ENCODE measurements at places on chromosomes 6 and 20.
A peak's percentile ranks its signal among the peaks of the same experiment; 100 is the strongest.

DNA sequence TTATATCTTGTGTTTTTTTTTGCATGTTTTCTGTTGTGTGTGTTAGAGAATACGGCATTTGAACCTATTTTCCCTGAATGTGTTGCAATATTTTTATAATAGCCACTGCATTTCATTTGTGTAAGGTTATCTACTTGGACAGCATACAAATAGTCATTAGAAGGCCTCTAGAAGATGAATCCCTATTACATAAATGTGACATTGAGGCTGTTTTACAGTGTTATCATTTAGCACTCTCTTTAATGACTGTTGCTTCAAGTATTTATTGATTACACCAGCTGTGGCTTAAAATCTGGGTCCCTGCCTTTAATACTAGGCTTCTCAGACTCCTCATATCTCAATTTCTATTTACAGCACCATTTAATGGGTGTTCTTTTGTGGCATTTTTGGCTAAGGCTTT lies 465.8 kb downstream of the FRK start:
- no peak for DNase-seq

GRCh38 chr6:31216208-31216898 lies 45.9 kb upstream of the POU5F1 start:
- DNase-seq: no peak

DNA sequence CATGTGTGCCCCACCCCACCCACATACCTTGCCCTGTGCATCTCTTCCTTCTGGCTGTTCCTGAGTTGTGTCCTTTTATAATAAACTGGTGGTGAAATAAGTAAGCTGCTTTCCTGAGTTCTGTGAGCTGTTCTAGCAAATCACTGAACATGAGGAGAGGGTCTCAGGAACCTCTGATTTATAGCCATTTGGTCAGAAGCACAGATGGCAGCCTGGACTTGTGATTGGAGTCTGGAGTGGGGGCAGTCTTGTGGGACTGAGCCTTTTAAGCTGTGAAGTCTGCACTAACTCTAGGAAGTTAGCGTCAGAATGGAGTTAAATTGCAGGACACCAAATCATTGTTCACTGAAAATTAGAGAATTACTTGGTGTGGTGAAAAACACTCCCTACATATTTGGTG lies 245.4 kb downstream of the LRFN2 start:
- DNase-seq: no peak

DNA sequence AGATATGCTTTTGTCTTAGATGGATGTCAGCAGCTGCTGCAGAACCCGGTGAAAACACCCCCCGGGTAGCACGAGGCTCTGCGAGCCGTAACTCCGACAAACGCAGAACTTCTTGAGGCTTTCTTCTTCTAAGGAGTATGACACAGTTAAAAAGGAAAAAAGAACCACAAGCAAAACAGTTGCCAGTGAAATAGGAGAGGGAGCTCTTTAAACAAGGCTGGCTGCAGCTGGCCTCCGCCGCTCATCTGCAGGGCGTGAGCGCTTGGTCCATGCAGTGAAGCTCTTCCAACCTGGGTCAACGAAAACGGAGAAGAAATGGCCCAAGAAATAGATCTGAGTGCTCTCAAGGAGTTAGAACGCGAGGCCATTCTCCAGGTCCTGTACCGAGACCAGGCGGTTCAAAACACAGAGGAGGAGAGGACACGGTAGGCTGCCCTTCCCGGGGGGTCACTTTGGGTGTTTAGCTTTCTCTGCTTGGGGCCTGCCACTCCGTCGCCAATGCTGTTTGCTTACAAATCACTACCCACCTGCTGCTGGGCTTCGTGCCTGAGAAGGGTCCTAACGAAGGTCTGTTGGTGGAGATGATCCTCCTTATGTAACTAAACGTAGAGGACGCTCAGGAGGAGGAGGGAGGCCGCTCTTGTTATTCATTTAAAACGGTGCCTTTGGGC lies 13.2 kb downstream of the SYTL3 start:
- DNase-seq: peak; percentile 39

- DNase-seq: no peak
Observed at GRCh38 chr20:33167859-33168258, at the start of gene BPIFA2. Gene BPIFA2 (plus strand): TSS chr20:33168159. CDS start chr20:33169146, 987 bp downstream.

- no peak for DNase-seq
Observed at GRCh38 chr6:158810155-158811095, 8.7 kb downstream of the EZR start.

DNA sequence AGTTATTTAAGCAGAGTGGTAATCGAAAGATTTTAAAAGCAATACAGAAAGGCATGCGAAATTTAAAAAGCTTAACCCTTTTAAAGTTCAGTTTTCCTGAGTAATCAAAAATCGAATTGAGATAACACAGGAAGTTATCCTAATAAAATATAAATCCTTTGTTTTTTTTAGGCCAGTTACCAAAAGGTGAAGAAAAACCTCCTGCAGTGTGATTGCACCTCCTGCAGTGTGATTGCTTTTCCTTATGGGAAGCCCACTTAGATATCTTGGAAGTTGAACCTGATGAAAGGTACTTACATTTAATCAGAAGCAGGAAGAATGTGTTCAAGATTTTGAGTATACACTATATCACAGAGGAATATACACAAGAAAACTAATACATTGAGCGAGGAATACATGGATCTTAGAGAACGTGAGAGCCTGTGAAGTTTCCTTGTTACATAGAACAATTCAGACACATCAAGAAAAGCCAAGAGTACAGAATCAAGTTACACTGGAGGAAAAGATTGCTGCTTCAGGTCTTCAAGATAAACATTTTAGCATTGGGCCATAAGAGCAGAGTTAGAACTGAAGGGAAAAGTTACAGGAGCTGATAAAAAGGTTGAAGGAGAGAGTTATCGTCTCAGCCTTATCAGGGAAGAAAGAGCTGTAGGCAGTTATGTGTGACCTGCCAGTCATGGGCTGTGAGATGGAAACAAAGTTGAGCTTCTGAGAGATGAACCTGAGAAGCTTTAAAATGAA lies 7.7 kb upstream of the TMEM181 start:
- no peak for DNase-seq

DNA sequence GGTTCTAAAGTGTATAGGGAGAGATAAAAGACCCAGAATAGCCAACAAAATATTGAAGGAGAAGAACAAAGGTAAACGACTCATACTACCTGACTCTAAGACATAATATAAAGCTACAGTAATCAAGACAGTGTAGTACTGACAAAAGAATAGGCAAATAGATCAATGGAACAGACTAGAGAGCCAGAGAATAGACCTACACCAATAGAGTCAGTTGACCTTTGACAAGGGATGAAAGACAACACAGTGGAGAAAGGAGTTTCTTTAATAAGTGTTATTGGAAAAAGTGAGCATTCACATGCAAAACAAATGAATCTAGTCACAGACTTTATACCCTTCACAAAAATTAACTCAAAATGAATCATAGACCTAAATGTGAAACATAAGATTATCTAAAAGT lies 96.4 kb downstream of the ISM1 start:
- no peak for DNase-seq

DNA sequence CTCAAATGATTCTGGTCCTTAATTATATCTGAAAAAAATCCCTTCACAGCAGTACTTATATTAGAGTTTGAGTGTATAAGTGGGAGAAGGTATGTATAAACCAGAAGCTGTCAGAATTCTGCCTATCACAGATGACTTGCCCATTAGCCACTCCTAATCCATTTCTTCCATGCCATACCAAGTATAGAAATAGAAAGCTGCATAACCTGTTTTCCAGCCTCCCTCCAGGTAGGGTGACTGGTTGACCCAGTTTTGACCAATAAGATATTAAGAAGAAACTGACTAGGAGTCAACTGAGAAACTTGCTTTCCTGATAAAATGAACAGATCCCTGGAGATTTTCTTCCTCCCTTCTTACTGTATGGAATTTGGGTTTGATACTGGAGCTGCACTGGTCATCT lies 112.2 kb upstream of the GRIK2 start:
- DNase-seq: no peak

GRCh38 chr6:145245119-145245518 lies 490.2 kb downstream of the EPM2A start:
- DNase-seq: no peak

DNA sequence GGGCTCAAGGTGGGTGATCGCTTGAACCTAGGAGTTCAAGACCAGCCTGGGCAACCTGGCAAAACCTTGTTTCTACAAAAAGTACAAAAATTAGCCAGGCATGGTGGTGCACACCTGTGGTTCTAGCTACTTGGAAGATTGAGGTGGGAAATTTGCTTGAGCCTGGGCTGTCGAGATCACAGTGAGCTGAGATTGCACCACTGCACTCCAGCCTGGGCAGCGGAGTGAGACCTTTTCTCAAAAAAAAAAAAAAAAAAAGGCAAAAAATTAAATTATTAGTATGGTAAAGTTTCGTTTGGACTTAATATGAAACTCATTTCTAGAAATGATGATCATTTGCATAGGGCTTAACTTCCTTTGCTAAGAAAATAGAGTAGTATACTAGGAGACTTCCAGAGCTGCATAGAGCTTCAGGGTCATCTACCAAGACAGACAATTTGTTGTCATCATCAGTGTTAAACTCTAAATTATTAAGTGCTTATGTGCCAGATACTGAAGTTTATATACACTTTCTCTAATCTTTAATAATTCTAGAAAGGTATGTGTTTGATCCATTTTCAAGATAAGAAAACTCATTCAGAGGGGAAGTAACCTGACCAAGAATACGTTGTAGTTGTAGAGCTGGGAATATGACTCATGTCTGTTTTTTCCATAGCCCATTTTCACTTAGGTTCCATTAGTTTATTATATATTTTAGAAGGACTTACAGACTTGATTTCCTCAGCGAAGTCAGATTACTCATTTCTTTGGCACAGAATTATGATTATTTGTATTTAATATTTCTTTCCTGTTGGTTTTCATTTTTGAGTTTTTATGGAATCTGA lies 84.5 kb downstream of the SLC16A10 start:
- DNase-seq: peak; percentile 61

GRCh38 chr6:114167583-114168576 lies 174.9 kb downstream of the HS3ST5 start:
- DNase-seq: no peak

- no peak for DNase-seq
Observed at GRCh38 chr6:54294965-54295532, 13.2 kb upstream of the TINAG start.

GRCh38 chr20:59515013-59515905 lies 89.1 kb upstream of the PHACTR3 start:
- peak; percentile 55 for DNase-seq

- DNase-seq: no peak
Observed at GRCh38 chr20:40683894-40684268, 5.2 kb downstream of the MAFB start.

DNA sequence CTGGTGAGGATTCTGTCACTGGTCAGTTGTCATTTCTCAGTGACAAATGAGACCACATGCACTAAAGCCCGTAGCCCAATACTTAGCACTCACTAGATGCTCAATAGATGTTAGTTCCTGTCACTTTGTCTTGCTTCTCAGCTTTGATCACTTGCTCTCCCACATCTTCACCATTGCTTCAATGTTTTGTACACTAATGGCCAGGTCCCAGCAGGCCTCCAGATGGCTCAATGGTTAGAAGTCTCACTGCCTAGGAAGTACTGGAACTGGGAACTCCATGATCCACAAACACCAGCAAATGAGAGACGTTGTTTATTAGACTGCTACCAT lies 502.8 kb upstream of the JARID2 start:
- no peak for DNase-seq

DNA sequence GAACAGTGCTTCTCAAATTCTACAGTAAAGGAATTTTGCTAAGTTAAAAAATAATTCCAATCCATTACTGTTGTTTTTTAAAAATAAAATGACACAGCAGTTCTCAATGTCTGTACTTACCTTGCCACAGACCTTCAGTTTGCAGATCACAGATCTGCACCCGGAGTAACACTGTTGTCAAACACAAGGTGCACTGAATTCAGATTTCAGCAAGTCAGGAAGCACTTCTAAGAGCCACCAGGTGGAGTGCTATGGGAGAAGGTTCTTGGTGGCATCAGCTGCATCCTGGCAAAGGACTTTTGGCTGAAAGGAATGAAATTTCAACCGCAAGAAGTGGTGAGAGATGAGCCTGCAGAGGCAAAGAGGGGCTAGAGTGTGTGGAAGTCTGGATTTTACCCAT lies 17.4 kb downstream of the RSPH4A start:
- DNase-seq: no peak

GRCh38 chr6:158938220-158938619 lies 61.8 kb downstream of the RSPH3 start:
- DNase-seq: no peak

DNA sequence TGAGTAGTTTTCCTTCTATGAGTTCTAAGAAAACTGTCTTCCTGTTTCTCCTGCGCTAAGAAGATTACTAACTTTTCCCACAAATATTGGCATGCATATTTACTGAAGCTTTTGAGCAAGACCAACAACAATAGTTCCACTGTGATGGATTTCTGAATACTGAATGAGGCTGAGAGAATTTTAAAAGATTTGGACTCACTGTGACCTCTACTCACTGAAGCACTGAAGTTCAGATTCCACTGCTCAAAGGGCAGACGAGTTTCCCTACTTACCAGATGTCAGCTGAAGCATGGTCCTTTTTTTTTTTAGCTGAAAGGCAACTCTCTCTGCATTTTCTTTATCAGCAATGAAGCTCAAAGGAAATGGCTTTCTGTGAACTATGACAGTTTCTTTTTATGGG lies 718.5 kb downstream of the RFPL4B start:
- peak; percentile 71 for DNase-seq

GRCh38 chr6:45609141-45609638 lies 231.5 kb upstream of the SUPT3H start:
- peak; percentile 96 for DNase-seq

DNA sequence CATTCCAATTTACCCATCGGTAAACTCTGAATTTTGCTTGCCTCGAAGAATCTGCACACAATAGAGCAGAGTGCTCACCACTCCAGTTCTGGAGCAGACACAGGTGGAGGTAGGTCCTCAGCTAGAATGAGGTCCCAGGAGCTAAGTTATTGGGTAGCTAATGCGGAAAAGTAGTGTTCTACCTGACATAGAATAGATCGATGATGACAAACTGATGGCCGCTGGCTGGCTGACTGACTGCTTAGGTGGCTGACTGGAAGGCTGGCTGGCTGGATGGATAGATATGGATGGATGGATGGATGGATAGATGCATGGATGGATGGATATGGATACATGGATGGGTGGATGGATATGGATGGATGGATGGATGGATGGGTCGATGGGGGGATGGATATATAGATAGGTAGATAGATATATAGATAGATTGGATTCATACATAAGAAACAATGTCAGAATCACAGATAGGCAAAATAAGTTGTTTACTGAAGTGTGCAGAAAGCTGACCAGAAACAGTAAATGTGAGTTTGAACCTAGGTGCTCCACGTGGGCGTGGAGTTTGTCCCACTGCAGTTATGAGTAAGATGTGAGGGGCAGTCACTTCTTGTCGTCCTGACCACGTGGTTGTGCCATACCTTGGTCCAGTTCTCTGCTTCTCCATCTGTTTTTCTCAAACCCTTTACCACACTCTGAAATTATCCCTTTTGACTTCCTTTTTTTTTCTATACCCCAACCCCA lies 62.1 kb downstream of the TBXT start:
- DNase-seq: no peak

DNA sequence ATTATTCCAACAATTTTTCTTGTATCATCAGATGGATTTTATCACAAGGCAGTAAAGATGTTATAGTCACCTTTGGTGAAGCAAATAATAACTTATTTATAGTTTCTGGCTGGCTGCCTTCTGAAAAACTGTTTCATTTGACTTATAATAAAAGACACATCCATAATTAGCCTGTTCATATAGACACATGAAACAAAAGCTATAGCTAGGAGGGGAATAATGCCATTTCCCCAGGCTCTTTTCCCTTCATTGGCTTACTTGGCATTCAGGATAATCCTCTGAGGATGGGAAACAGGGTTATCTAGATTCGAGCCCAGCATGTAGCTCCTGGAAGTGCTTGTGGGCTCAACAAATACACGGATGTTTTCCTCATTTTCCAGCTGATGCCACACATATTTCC lies 17.5 kb downstream of the MMP24 start:
- DNase-seq: no peak

GRCh38 chr6:138811866-138812265 lies 16.0 kb downstream of the ECT2L start:
- no peak for DNase-seq
